ENCODE measurements at places on chromosomes 13 and 19.

GRCh38 chr13:25692099-25692498, 320.3 kb downstream of the ATP8A2 start:
- DNase-seq: no peak

DNA sequence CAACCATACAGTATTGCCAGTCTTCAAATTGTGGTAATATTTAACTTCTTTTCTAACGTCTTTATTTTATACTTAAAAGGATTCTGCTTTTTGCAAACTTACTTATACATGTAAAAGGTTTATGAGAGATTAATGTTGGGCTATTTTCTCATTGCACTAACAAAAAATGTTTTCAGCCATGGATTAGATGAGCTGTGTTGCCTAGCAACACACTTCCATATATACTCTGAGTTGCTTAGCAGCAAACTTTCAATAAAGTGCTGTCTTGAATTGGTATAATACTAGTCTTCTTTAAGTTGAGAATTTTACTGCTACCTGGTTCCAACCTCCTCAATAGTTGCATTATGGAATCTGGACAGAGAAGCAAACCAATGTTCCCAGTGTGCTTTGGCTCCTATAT, 777.4 kb upstream of the PCDH9 start:
- no peak for DNase-seq

- no peak for DNase-seq
These were observed 676 bp downstream of the CD320 start for GRCh38 chr19:8307400-8307964.

GRCh38 chr13:108787700-108788414, 158.4 kb downstream of the MYO16 start:
- no peak for DNase-seq

GRCh38 chr13:43239275-43239840, 216.0 kb downstream of the DNAJC15 start:
- no peak for DNase-seq

DNA sequence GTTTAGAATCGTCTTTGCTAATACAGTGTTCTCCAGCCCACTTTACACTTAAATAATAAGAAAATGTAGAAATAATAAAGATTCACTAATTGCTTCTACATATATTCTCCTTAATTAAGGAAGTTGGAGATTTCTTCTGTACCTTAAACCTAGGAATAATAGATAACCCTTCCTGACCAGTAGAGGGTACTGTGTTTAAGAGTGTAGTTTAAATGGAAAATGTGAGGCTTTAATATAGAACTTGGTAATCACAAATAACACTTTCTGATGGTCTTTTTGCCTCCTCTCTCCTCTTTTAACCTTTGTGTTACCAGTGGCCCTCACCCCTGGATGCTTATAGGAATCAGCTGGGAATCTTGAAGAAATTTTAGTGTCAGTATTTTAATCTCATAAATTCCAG, 20.7 kb downstream of the POMP start:
- no peak for DNase-seq

DNA sequence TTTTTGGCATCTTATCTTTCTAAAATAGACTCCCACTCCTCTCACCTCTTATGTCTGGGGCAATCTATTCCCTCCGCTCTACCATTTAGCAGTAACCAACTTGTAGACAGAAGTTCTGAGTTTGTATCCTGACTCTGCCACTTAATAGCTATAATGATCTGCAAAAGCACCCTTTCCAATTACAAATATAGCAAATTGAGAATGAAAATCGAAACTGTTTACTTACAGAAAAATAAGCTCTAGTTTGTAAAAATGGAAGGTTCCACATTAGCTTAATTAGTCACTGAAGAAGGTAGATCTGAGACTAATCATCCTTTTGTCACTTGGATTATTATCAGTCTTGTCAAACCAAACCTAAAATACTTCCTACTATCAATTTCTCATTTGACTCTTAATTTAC, 409.3 kb downstream of the DIAPH3 start:
- no peak for DNase-seq

DNA sequence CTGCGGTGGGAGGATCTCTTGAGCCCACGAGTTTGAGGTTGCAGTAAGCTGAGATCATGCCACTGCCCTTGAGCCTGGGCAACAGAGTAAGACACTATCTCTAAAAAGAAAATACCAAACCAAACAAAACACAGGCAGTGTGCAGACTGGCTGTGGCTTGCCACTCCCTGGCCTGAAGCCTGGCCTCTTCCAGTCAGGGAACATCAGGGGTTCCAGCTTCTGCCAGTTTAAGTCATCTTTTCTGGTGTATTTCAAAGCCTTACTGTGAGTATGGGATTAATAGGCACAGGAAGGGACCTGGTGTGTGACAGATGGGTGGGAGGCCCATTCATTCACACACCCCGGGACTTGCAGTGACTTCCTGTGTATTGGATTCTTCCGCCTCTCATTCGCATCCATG, 27.0 kb upstream of the F2RL3 start:
- no peak for DNase-seq

DNA sequence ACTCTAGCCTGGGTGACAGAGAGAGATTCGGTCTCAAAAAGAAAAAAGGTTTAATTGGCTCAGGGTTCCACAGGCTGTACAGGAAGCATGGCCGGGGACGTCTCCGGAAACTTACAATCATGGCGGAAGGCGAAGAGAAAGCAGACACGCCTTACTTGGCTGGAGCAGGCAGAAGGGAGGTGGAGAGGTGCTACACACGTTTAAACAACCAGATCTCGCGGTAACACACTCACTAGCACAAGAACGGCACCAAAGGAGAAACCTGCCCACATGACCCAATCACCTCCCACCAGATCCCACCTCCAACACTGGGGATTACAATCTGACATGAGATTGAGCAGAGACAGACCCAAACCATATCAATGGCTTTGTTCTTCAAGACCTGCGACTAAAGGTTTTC, 12.8 kb downstream of the CASP14 start:
- DNase-seq: no peak
